ENCODE measurements at places on chromosomes 3 and 15. TPM values are rescaled to one million over a fixed set of nuclear protein-coding genes. Genes with fewer than 3 reads are reported as not detected.

GRCh38 chr15:39587096-39587721, 6.3 kb downstream of the THBS1 start:
- no peak overlapping the region for H3K4me3 ChIP-seq
- DNase-seq, result no peak
- H3K36me3 ChIP-seq, result peaks cover 89% of the 10 kb centered on the region
- peaks cover 89% of the 10 kb centered on the region for H3K4me1 ChIP-seq

The BOC gene
- 17.9 TPM for total RNA-seq

DNA sequence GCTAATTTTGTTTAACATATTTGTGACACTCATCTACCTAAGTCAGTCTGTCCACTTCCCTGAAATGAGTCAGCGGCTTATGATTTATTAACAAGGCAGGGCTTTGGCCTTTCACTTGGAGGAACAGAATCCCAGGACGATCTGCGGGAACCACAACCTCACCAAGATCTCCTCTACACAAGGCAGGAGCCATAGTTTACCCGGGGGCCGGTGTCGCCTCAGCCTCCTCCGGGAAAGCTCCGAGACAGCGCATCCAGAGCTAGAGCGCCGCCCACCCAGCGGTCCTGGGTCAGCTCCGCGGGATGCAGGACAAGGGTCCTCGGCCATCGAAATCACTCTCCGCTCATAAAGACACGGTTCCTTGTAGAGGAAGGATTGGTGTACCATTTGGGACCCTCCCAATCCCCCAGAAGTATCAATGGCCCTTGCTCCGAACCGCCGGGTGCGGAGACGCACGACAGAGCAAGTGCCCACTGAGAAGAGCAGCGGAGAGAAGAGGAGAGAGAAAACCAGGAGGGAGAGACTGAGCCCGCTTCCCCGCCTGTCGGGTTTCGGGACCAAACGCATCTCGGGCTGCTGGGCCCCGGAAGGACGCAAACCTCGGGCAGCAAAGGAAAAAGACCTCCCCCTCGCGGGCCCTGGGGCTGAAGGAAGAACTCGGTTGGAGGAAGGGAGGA, 13.1 kb upstream of the ALCAM start:
- peak overlapping the region; percentile 20 for H3K4me3 ChIP-seq
- peaks cover 46% of the 10 kb centered on the region for H3K4me1 ChIP-seq
- H3K27ac ChIP-seq, result peak overlapping the region; percentile 76
- H3K36me3 ChIP-seq, result no peaks in the 10 kb centered on the region
- DNase-seq, result no peak
- no peaks in the 10 kb centered on the region for H3K27me3 ChIP-seq

- H3K27ac ChIP-seq, result no peak overlapping the region
- no peaks in the 10 kb centered on the region for H3K27me3 ChIP-seq
- no peaks in the 10 kb centered on the region for H3K36me3 ChIP-seq
- DNase-seq, result no peak
These were observed 310.3 kb downstream of the CHST2 start for GRCh38 chr3:143429628-143430514.

The CATSPER2 gene
- 3.1 TPM for total RNA-seq

- H3K4me3 ChIP-seq, result no peak overlapping the region
- DNase-seq, result peak; percentile 15
- no peaks in the 10 kb centered on the region for H3K27me3 ChIP-seq
These were observed 47.4 kb downstream of the CLSTN2 start for GRCh38 chr3:139982404-139982803.

The A4GNT gene
- not detected for total RNA-seq

GRCh38 chr3:178754852-178755510, 218.7 kb downstream of the KCNMB2 start:
- DNase-seq, result no peak
- H3K4me1 ChIP-seq, result peaks cover 9% of the 10 kb centered on the region

The POLQ gene
- 1.2 TPM for total RNA-seq

DNA sequence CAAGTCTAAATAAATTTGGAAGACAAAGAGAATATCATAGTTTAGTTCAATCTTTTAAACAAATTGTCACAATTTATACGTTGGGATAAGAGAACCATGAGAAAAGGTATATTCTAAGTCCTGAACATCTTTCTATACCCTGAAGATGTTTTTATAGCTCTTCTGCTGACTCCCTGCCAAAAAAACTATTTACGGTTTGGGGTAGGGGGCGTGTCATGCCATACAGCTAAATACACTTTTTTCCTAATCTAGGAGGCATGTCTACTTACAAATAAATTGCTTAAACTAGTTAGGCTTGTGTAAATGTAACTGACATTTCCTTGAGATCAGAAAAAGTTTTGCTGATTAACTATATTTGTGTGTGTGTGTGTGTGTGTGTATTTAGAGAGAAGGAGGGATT, 163.3 kb downstream of the PGPEP1L start:
- H3K36me3 ChIP-seq, result peaks cover 5% of the 10 kb centered on the region
- no peaks in the 10 kb centered on the region for H3K27me3 ChIP-seq
- H3K4me3 ChIP-seq, result no peak overlapping the region
- no peak for DNase-seq

GRCh38 chr15:60460931-60461330, 18.0 kb downstream of the ICE2 start:
- H3K27me3 ChIP-seq, result no peaks in the 10 kb centered on the region
- H3K4me1 ChIP-seq, result peaks cover 7% of the 10 kb centered on the region
- H3K27ac ChIP-seq, result no peak overlapping the region
- no peak for DNase-seq

- H3K4me1 ChIP-seq, result no peaks in the 10 kb centered on the region
- no peak overlapping the region for H3K4me3 ChIP-seq
- no peak for DNase-seq
- no peaks in the 10 kb centered on the region for H3K36me3 ChIP-seq
- H3K27ac ChIP-seq, result no peak overlapping the region
- H3K27me3 ChIP-seq, result peaks cover 20% of the 10 kb centered on the region
These were observed 20.3 kb upstream of the DGKG start for GRCh38 chr3:186382217-186382885.

GRCh38 chr3:45082142-45082538, 56.0 kb downstream of the CLEC3B start:
- H3K36me3 ChIP-seq, result no peaks in the 10 kb centered on the region
- H3K4me1 ChIP-seq, result peaks cover 44% of the 10 kb centered on the region

The MUC20 gene
- 6.2 TPM for total RNA-seq

The GASK1A gene
- not detected for total RNA-seq

DNA sequence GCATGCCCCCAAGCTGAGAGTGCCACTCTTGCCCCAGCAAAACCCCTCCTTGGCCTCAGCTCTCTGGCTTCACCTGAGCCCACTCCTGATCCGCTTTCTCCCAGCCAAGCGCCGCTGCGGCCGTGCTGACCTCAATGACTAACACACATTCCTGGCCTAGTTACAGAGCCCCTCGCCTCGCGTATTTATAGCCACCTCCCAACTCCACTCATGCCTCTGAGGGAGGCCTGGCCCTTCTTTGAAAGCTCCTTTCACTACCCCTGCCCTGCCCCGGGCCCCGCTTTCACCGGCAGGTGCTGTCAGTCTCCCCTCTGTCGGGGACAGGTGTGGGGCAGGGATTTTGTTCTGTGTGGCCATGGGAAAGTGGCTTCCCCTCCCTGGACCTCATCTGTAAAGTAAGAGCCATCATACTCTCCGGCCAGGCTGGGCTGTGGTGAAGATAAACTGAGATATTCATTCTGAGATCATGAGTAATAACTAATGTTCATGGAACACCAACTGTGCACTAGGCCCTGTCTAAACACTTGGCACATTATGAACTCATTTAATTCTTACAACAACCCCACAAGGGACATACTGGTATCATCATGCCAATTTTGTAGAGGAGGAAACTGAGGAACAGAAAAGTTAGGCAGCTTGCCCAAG, 13.2 kb upstream of the ATP2B2 start:
- peaks cover 5% of the 10 kb centered on the region for H3K4me1 ChIP-seq
- DNase-seq, result peak; percentile 75
- no peak overlapping the region for H3K4me3 ChIP-seq

GRCh38 chr3:150429767-150430671, 21.9 kb downstream of the TSC22D2 start:
- DNase-seq, result no peak
- no peak overlapping the region for H3K4me3 ChIP-seq
- no peaks in the 10 kb centered on the region for H3K27me3 ChIP-seq
- peaks cover 42% of the 10 kb centered on the region for H3K4me1 ChIP-seq
- H3K36me3 ChIP-seq, result peaks cover 32% of the 10 kb centered on the region
- peak overlapping the region; percentile 18 for H3K27ac ChIP-seq

The ALG3 gene
- 38.2 TPM for total RNA-seq

DNA sequence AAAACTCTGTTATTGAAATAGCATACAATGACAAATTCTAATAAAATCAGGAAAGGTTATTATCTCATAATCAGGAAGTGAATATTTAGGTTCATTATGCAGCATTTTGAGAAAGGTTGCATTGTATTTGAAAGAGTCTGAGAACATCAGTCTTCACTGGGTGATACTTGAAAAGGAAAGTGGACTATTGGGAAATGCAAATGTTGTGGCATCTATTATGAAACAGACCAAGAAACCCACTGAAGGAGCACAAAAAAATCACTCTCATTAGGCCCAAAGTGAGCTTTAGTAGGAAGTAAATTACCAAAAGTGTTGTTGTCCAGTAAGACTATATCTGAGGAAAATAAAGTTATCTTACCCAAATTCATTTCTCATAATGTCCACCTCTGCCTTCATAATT, 90.8 kb downstream of the ZPLD1 start:
- H3K4me1 ChIP-seq, result no peaks in the 10 kb centered on the region
- peaks cover 28% of the 10 kb centered on the region for H3K27me3 ChIP-seq
- H3K4me3 ChIP-seq, result no peak overlapping the region
- no peak overlapping the region for H3K27ac ChIP-seq

- DNase-seq, result no peak
- no peaks in the 10 kb centered on the region for H3K27me3 ChIP-seq
- H3K4me3 ChIP-seq, result no peak overlapping the region
- no peaks in the 10 kb centered on the region for H3K36me3 ChIP-seq
- no peaks in the 10 kb centered on the region for H3K4me1 ChIP-seq
These were observed 19.5 kb upstream of the IFT57 start for GRCh38 chr3:108241721-108242120.

DNA sequence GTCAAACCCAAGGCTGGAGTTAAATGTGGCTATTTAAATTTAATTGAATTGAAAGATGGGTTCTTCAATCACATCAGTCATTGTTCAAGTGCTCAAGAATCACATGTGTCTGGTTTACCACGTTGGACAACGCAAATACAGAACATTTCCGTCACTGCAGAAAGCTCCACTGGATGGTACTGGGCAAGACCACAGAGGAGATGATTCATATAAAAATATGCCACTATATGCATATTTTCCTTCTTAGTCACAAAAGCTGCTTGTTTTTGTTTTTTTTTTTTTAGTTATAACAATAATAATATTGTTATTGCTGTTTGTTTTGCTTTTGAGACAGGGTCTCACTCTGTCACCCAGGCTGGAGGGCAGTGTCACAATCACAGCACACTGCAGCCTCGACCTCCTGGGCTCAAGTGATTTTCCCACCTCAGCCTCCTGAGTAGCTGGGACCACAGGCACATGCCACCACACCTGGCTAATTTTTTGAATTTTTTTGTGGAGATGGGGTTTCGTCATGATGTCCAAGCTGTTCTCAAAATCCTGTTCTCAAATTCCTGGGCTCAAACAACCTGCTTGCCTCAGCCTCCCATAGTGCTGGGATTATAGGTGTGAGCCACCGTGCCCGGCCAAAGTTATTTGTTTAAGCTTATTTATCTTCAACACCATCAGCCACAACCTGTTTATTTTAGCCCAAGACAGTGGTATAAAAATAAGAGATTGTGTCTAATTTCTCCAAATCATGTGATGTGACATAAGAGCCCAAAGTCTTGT, 19.4 kb downstream of the RTP3 start:
- no peak overlapping the region for H3K4me3 ChIP-seq
- no peaks in the 10 kb centered on the region for H3K27me3 ChIP-seq
- peak; percentile 34 for DNase-seq
- no peaks in the 10 kb centered on the region for H3K36me3 ChIP-seq
- peak overlapping the region; percentile 67 for H3K27ac ChIP-seq

The SAXO2 gene
- 2.0 TPM for total RNA-seq

The FSIP1 gene
- total RNA-seq, result 0.54 TPM

GRCh38 chr15:40594429-40594836, 384 bp downstream of the KNL1 start:
- H3K27ac ChIP-seq, result peak overlapping the region; percentile 100
- H3K4me3 ChIP-seq, result peak overlapping the region; percentile 94
- no peaks in the 10 kb centered on the region for H3K27me3 ChIP-seq
- no peaks in the 10 kb centered on the region for H3K36me3 ChIP-seq
- peak; percentile 87 for DNase-seq
- peaks cover 16% of the 10 kb centered on the region for H3K4me1 ChIP-seq

The LEKR1 gene
- total RNA-seq, result 1.0 TPM

The SHC4 gene
- total RNA-seq, result 4.6 TPM

DNA sequence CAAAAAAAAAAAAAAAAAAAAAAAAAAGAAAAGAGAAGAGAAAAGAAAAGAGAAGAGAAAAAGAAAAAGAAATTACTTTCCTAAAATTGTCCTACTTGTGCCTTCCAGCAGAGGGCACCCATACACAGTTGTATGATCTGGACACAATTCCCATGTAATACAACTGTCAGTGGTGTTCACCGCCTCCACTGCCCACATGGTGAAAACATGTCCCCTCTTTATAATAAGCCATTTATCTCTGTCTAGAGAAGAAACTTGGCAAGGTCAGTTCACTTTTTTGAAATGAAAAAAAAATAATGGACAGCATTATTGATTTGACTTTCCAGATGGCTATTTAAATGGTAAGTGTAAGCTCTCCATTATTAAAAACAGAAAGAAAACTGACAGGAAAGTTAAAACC, 459.4 kb downstream of the GBE1 start:
- H3K36me3 ChIP-seq, result no peaks in the 10 kb centered on the region
- no peak overlapping the region for H3K4me3 ChIP-seq
- no peaks in the 10 kb centered on the region for H3K4me1 ChIP-seq

GRCh38 chr3:155646669-155647068, 98.2 kb downstream of the PLCH1 start:
- no peak overlapping the region for H3K27ac ChIP-seq
- no peaks in the 10 kb centered on the region for H3K27me3 ChIP-seq
- no peaks in the 10 kb centered on the region for H3K4me1 ChIP-seq
- DNase-seq, result no peak
